Hepatocyte (in vitro differentiated cells): ENCODE measurements at places on chromosomes 4 and X. TPM values are rescaled to one million over a fixed set of nuclear protein-coding genes. Genes with fewer than 3 reads are reported as not detected.

Gene REPS2
- 3.3 and 5.0 TPM in 2 replicates for total RNA-seq

Gene ANKRD50
- 33.7 and 37.4 TPM in 2 replicates for total RNA-seq

Gene MAGEC1
- not detected in 2 replicates for total RNA-seq

Gene ASMT
- total RNA-seq, result not detected in 2 replicates

Gene FRAS1
- 31.9 and 38.5 TPM in 2 replicates for total RNA-seq

Gene SULT1E1
- total RNA-seq, result 69.8 and 72.5 TPM in 2 replicates

Gene PPEF2
- not detected in 2 replicates for total RNA-seq

Gene FHL1
- total RNA-seq, result 40.0 and 55.3 TPM in 2 replicates

Gene RTL9
- total RNA-seq, result 2.7 and 2.9 TPM in 2 replicates

Gene ADH1A
- 37.6 and 39.0 TPM in 2 replicates for total RNA-seq

Gene GLRA2
- 0.08 TPM in 1 of 2 replicates, not detected in the other for total RNA-seq

Gene MAGEC2
- not detected in 2 replicates for total RNA-seq

Gene GABRE
- 15.1 and 15.5 TPM in 2 replicates for total RNA-seq

Gene PAGE2B
- not detected in 2 replicates for total RNA-seq

Gene PHOX2B
- not detected in 2 replicates for total RNA-seq

Gene SH2D1A
- not detected in 2 replicates for total RNA-seq

Gene CT47B1
- not detected in 2 replicates for total RNA-seq

Gene TRIM61
- total RNA-seq, result not detected in 2 replicates

Gene OTUD6A
- not detected in 2 replicates for total RNA-seq

Gene PF4V1
- total RNA-seq, result not detected in 2 replicates

Gene LRIT3
- total RNA-seq, result 0.13 and 0.24 TPM in 2 replicates

Gene SSX2B
- total RNA-seq, result not detected in 2 replicates

Gene MAGEA8
- total RNA-seq, result not detected in 2 replicates

Gene CACNA1F
- 0.04 and 1.6 TPM in 2 replicates for total RNA-seq

Gene USP51
- 5.3 and 5.8 TPM in 2 replicates for total RNA-seq

Gene ETDA
- not detected in 2 replicates for total RNA-seq

Gene PDGFC
- total RNA-seq, result 58.7 and 63.3 TPM in 2 replicates

Gene CHM
- total RNA-seq, result 24.8 and 27.3 TPM in 2 replicates

Gene SPANXC
- not detected in 2 replicates for total RNA-seq

Gene BCLAF3
- 6.6 and 8.1 TPM in 2 replicates for total RNA-seq

Gene HTN3
- total RNA-seq, result not detected in 2 replicates

Gene EXOC1L
- not detected in 2 replicates for total RNA-seq

Gene LGI2
- total RNA-seq, result 0.60 and 3.6 TPM in 2 replicates

Gene DUX4
- not detected in 2 replicates for total RNA-seq

Gene GALNTL6
- total RNA-seq, result 0.53 and 4.5 TPM in 2 replicates
